Effector CD4-positive, alpha-beta T cell (primary cell): ENCODE measurements at places on chromosomes 12 and 14.
A peak's percentile ranks its signal among the peaks of the same experiment; 100 is the strongest.

DNA sequence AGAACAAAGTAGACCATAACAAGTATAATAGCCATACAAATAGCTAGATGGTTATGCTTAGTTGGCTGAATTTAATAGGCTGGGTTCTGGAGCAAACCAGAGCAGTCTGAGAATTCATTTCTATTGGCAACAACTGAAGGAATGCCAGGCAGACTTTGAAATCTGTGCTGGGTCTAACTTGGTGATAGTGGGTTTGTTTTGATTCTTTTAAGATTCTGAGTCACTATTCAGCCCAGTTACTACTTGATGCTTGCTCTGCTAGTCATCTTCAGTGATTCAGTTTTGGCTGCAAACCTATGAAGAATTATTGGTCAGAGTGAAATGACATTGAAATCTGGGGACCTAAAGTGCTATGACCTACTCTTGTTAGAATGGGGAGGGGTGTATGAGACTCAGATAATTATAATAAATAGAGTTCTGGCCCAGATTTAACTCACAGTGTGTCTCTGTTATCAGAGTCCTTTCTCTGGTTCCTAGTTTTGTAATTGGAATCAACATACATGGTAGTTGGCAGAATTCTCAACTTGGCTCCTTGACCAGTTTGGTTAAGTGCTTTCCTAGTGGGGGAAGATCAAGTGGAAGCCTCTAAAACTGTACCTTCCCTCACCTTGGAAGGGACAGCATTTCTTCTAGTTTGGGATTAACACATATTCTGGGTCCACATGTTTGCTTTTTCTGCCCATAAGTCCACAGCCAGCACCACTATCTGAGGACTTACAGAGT lies 43.5 kb downstream of the MNAT1 start:
- no peak for DNase-seq

- no peak for DNase-seq
Observed at GRCh38 chr12:121240062-121240420, 30.1 kb downstream of the P2RX4 start.

GRCh38 chr12:109597795-109598427 lies 24.3 kb downstream of the MVK start:
- peak; percentile 52 for DNase-seq

GRCh38 chr12:14611640-14612203 lies 44.0 kb upstream of the PLBD1 start:
- no peak for DNase-seq

DNA sequence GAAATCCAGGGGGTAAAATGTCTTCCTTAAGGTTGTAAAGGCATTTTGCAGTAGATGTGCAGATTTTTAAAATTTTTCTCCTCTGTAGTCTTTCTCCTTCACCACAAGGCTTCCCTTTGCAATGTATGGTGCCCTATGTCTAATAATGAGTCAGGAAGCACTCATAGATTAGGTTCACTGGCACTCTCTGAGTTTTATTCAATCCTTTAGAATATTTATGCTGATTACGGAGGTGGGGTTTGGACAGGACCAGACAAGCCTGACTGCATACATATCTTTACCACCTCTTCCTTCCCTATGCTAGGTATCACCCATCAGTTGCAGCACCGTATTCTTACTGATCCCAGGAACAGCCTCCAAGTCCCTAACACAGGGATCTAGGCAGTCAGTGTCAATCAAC lies 99.5 kb downstream of the NEDD1 start:
- no peak for DNase-seq

DNA sequence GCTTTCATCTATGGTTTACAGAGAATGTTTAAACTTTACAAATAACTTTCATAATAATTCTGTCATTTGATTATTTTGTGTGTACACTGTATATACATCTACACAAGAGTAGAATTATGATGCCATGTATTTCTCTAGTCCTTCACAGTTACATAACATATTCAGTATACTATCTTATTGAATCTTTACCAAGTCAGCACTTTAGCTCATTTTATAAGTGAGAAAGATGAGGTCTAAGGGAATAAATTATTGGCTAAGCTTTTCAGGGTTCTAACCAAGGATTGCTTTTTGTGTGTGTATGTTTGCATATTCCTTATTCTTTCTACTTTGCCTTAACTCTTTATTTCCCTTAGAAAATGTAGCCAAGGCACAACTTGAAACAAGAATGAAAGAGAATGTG lies 84.3 kb upstream of the PTPRQ start:
- no peak for DNase-seq
